ENCODE measurements at places on chromosomes 5 and 9.

DNA sequence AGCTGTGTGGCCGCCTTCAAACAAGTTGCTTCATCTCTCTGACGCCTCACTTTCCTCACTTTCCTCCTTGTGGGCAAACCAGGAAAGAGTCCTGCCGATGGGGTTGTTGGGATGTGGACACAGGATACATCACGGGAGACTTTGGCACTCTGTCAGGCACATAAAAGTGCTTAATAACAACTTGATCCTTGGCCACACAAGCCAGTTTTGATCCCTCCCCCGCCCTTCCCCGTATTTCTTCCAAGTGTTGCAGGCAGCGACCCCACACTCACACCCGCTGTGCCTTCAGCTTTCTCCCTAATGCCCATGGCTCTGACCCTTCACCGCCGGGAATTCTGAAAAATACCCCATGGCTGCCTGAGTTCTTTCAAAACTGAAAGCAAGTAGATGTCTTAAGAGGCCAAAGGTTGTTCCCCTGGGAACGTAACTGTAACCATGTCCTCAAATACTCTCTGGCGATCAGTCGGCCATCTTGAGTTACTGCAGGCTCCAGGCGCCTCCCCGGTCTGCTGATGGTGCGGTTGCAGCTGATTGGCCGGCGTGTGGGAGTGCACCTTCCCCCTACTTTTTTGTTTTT, 59.8 kb downstream of the ARHGEF37 start:
- no peak for DNase-seq

GRCh38 chr5:151179489-151179840, 21.9 kb upstream of the ANXA6 start:
- DNase-seq = no peak

DNA sequence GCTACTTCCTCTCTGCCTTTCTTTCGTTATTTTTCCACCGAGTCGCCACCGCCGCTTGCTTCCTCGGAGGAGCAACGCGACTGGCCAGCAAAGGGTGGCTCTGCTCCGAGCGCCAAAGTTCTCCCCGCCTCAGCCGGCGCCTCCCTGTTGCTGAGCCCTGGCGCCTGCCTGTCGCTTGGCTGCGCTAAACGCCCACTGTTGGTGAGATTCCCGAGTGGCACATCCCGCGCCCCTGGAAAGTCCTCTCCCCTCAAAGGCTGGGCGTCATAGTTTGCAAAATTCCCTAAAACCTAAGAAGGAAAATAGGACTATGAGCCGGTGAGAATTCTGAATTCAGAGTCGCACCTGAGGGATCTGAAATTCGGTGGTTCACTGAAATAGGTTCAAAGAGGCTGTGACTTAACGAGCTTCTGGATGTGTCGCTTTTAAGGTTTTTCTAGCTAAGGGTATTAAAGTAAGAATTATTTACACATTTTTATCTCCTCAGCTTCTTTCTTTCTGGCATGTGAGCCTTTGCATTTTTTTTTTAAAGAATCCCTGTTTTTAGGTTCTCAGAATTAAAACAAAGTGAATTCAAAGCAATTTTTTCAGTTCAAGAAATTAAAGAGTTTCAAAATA, at the start of gene GRIN3A:
Gene GRIN3A (minus strand): TSS at position 82 of the 618 bp plus-strand sequence. CDS start 668 bp downstream, outside the sequence.
- no peak for DNase-seq

GRCh38 chr9:88339317-88339716, 48.9 kb upstream of the SPIN1 start:
- DNase-seq = no peak

- DNase-seq = no peak
Measured at GRCh38 chr5:158080112-158080511, 221.2 kb upstream of the CLINT1 start.

GRCh38 chr9:69342769-69343168, 17.8 kb downstream of the ENTREP1 start:
- no peak for DNase-seq

- peak; percentile 18 for DNase-seq
Measured at GRCh38 chr5:138491669-138492559, 26.6 kb downstream of the EGR1 start.

DNA sequence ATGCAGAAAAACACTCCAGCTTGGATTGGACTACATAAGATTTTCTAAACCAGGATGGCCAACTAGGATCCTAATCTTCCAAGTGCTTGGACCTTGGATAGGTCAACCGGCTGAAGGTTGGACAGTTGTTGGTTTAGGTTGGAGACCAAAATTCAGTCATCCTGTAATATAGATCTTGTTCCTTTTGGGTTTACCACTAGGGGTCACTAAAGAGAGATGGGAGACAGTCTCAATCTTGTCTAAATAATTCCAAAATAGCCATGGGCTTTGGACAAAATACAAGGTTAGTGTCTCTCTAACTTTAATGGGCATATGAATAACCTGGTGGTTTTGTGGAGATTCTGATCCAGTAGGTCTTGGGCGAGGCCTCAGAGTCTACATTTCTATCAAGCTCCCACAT, 148.7 kb upstream of the ERCC6L2 start:
- DNase-seq = peak; percentile 8

DNA sequence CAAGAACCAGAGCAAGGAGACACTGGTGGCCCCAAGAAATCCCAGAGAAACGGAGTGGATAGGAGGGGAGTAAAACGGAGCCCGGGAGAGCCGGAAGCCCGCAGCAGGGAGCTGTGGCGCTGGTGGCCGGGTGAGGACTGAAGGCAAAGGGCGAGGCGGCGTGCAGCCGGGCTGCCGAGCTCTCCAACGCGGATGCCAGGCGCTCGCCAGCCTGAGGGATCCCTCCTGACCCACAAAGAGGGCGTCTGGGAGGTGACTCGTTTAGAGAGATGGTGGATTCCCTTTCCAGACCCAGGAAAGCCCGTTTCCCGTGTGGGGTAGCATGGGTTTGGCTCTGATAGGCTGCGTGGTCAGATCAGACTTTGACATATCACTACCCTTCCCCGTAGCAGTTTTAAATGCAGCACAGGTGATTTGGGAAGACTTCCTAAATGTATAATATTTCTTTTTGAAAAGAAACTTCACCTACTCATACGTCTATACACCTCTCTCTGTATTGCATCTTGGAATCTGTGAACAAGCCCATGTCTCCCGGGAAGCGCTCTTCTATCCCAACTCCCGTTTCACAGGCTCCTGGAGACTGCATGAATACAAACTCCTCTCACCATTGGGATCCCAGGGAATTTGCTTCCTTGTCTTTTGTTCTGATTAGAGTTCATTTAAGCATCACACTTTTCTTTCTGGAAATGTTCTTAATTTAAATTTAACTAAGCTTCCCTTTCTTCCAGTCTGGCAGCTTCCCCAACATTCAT, 158.1 kb downstream of the C9orf152 start:
- no peak for DNase-seq

DNA sequence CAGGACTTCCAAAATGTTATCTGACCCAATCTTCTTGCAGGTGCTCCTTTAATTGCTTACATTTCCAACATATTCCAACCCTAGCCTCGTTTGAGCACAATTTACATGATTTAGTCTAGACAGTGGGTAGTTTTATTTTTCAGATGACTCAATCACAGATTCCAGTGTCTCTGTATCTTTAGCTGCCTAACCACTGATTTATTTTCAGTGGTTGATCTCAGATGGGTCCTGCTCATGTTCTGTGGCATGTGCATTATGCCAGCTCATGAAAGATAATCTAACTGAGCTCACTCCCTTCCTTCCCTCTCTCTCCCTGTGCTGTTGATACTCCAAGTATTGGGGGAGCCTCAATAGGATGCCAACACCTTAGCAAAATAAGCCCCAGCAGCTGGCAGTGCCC, 106.1 kb upstream of the ICE1 start:
- no peak for DNase-seq

DNA sequence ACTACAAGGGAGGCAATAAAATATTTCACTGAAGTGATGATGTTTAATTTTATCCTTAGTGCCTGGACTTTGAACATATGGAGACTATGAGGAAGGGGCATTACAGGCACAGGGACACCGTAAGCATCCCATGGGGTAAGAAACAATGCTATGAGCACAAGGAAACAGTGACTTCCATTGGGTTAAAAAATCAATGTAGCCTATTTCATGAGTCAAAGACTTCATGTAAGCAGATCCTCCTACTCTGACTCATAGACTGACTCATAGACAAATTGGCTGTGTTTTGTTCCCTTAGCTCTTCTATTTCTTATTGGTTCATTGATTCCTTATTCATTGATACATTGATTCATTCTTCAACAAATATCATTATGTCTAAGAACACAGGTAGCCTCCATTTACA, 351.0 kb downstream of the PRELID2 start:
- DNase-seq = no peak

GRCh38 chr5:85614489-85614888, 1003.3 kb upstream of the COX7C start:
- DNase-seq = no peak

- DNase-seq = no peak
Measured at GRCh38 chr5:134432677-134433359, 21.1 kb upstream of the CDKN2AIPNL start.

DNA sequence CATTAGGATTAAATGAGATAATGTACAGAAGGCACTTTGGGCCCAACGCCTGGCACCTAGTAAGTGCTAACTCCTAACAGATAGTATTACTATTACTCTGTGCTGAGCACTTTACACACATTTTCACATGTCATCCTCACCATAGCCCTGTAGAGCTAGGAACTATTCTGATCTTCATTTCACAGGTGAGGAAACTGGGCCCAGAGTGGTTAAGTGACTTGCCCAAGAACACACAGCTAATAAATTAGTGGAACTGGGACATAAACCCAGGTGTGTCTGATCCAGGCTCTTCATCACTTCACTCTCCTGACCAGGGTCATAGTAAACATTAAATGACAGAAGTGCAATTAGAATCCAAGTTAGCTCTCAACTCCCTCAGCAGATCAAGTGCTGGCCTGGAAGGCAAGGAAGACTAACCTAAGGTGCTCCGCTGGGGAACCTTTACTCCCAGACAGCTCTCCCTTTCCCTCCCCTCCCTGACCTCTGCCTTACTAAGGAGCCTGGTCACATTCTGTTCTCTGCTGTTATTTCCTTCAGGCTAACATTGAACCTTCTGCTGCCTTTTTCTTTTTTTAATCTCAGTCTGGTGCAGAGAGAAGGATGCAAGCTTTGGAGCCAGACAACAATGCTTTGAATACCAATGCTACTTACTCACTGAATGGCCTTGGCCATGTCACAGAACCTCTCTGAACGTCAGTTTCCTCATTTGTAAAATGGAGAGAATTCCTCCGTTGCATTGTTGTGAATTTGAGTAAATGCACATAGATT, 4.1 kb upstream of the ADRA1B start:
- no peak for DNase-seq

DNA sequence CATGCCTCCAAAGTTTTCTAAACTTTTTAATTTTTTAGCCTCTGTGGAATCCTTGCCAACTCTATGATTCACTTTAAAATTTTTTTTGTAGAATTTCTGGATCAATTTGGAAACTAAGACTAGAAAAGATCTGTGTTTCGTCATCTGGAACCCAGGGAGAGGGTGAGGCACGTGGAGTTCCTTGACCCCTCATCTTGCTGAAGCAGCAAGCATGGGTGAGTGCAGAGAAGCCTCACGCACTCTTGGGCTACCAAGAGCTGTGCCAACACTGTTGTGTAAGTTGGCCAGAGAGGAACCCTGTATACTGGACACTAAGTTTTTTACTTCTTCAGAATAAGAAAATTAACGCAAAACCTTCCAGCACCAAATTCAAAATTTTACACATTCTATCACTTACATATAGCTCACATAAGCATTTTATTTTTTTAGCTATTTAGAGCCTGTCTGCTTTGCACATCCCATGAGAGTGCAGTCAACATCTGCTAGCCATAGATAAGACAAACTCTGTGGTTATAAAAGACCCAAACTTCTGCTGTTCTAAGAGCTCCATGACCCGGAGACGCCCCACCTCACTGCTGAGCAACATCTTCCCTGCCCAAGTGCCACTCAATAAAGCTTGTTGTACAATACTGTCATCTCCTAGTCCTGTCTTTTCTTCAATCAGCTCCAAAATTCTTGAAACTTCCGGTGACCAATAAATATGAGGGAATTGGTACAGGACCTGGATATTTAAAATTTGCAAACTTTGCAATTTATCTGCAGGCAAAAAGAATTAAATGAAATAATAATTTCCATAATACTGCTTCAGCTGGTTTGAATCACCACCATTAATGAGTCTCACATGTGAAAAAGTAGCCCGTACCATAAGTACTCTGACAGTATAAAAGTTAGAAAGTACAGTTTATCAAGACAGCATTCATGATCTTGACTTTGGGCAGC, 69.7 kb upstream of the ADCY2 start:
- no peak for DNase-seq

- no peak for DNase-seq
Measured at GRCh38 chr5:63686181-63686580, 276.1 kb downstream of the HTR1A start.

- no peak for DNase-seq
Measured at GRCh38 chr5:93186076-93186682, 394.8 kb downstream of the NR2F1-AS1 start.

GRCh38 chr9:136244122-136244968, 1.3 kb downstream of the QSOX2 start:
- DNase-seq = no peak

DNA sequence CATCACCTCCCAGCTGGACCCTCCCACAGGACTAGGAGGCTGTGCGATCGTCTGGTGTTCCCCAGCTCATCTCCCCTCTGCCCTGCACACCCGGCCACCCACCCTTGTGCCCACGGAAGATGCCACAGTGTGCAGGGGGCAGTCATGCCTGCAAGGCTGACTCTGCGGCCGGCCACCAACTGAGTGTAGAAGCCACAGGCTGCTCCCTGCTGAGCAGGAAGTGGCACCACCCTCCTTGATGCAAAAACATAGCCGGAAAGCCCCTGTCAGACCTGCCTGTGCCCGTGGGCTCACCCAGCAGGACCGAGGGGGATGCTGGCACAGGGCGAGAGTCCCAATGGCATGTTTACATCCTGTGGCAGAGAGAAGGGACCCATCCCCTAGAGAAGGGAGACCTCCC, 40.3 kb upstream of the SLC12A7 start:
- no peak for DNase-seq

- no peak for DNase-seq
Measured at GRCh38 chr5:124961521-124961920, 215.1 kb upstream of the ZNF608 start.

DNA sequence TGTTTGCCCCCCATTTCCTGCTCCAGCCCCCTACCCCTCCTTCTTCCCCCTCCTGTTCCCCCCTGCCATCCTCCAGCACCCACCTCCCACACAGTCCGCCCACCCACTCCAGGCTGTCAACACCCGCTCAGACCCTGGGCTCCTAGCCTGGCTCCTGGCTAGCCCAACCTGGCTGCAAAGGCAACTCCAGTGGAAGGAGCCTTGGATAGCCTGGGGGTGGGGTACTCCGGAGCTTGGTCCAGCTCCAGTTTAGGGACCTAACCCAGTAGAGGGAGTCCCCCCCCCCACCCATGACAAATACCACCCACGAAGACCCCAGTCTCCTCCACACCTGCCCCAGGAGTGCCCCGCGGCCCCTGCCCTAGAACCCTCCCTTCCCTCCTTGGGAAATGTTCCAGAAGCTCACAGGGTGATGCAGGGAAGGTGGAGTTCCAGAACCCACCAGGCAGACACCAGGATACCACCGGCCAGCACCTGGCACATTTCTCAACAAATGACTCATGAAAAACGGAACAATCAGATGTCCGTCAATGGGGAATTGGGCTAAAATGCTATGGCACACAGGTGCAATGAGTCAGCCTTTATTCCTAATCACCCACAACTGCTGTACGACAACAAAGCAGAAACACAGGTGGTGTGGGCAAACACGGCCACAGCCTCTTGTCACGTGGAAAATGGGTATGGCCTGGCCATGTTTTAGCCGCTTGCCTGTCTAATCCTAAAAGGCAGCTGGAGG, 901 bp upstream of the SLC12A7 start:
- no peak for DNase-seq

GRCh38 chr5:123455640-123456039, 32.4 kb upstream of the CEP120 start:
- no peak for DNase-seq
